Activated T-cell treated with anti-CD3 and anti-CD28 coated beads for 1 hour (primary cell): ENCODE measurements at places on chromosomes 3 and 15.

DNA sequence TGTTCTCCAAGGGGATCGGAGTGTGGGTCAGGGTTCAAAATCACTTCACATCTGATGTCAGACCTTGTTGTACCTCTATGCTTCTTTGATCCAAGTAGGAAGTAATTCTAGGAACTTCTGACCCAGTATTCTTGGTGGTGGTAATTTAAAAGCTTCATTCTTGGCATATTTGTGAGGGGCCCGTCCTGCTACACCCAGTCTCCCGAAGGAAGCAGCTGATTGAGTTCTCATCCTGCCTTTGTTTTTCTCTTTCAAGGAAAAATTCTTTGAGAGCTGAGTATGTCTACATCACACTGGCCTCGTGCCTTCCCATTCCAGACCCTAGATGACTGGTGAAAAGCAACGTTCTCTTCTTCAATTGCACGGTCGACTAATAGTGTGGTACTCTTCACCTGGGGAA lies 234.4 kb upstream of the TPRG1 start:
- DNase-seq, result no peak

GRCh38 chr15:77775837-77776236 lies 143.1 kb upstream of the LINGO1 start:
- DNase-seq, result no peak

DNA sequence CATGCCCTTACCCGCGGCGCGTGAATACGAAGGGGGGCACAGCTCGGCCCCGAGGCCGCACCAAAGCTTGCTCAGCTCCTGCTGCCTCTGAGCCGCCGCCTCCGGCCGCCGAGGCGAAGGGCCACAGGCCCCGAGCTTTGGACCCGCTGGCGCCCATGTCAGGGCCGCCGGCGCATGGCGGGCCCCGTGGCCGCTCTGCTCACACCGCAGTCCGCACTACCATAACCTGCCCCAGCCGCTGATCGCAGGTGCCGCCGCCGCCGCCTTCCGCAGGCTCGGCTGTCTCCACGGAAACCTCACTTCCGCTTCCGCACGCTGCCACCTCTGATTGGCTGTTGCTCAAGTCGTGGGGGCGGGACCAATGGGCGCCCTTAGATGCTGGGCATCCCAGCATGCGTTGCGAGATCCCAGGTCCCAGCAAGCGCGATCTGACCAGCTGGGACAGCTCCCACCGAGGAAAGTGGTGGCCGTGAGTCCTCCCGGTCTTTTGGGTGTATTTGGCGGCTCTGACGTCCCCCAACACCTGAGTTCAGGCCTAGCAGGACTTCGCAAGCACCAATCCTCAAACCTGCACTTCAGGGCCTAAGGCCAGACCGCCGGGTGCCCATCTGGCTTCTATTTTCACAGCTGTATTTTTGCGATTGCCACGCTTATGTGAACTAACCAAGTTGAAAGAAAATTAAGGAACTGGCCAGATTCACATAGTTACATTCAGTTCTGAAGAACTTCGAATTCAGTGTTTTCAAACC lies at the start of gene TUSC2:
Gene TUSC2 (minus strand): TSS at position 281 of the 749 bp plus-strand sequence. CDS start 124 bp downstream, at position 157.
- DNase-seq, result peak; percentile 93

- no peak for DNase-seq
These were observed 164.7 kb downstream of the VGLL3 start for GRCh38 chr3:86826292-86826691.

DNA sequence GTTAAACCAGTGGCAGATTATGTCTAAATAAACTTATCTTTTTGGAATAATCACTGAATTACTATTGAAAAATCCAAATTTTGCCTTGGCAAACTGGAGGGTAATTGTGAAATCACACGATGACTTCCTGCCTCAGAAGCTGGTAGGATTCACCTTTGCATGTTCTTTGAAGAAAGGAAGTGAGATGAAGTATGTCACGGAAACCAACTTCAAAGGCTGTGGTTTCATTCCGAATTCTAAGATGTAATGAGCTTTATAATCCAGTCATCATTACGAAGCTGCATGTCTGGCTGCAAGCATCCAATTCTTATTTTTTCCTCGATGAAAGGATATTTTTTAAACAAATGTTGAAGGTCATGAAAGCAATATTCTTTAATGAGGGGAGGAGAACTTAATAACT lies 15.0 kb upstream of the ZBED2 start:
- no peak for DNase-seq

- DNase-seq, result no peak
These were observed 62.3 kb downstream of the MCTP2 start for GRCh38 chr15:94293411-94294402.

GRCh38 chr15:53458736-53459135 lies 300.7 kb downstream of the WDR72 start:
- DNase-seq, result no peak

DNA sequence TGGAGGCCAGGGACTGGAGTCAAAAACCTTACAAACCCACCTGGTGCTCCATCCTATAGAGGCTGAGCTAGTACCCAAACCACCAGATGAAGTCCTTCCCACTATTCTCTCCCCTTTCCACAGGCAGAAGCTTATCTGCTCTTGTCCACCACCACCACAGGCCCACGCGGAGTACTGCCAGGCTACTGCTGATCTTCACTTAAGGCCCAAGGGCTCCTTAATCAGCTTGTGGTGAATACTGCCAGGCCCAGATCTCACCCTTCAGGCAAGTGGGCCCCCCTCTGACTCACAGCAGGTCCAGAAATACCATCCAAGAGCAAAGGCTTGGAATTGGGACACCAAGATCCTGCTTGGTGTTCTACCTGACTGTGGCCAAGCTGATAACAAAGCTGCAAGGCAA lies 598.1 kb upstream of the CBLB start:
- no peak for DNase-seq

- DNase-seq, result no peak
These were observed 170.8 kb downstream of the IGSF11 start for GRCh38 chr3:118863731-118864322.

DNA sequence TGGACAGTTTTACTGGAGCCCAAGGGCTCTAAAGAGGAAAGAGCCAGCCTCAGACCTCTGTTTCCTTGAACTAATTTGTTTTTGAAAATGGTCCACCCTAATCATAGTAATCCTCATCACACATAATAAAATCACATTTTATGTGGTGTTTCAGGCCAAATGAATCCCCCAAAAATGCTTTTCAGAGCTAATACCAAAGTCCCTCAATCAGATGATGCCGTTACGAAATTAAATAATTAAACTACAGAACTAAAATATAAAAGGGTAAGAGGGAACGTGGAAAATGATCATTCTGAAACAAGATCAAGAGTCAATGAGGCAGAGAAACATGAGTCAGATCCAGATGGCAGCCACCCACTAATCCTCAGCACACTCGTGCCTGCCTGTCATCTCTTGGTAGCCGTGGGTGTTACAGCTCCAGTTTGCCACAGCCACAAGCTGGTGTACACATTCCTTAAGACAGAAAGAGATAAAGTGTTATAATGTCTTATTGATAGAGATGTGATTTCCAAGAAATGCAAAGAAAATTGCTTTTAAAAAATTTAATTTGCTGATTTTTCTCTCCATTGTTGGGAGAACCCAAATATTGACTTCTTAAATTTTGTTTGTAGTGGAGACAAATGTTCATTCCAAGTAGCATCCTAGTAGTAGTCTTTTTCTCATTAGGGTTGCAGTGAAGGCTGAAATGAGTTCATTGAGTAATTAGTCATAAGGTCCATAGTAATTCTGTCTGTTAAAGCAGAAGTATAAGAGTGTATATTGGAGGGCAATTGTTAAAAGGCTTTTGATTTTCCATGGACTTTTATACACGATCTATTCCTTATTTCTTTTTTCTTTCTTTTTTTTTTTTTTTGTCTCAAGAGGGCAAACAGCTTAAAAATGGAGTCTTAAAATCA lies 104.2 kb downstream of the AGBL1 start:
- DNase-seq, result no peak

- DNase-seq, result no peak
These were observed 60.2 kb downstream of the FBLN2 start for GRCh38 chr3:13608969-13609725.

DNA sequence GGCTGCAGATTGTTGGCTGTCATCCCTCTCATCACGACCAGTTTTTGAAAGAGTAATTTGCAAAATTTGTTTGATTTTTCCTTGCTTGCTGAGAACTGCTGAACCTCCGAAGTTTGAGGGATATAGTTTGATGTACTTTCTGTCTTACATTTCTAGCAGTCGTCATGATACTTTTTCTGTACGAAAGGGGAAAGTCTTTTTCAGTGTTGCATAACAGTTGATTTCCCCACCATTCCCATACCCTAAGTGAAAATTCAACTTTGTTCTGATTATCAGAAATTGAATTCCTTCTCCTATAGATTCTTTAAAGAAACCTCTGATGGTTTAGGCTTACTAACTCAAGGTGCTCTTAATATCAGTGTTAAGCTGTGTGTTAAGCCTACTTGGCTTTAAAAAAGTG lies 1.6 kb downstream of the PDE8A start:
- no peak for DNase-seq

DNA sequence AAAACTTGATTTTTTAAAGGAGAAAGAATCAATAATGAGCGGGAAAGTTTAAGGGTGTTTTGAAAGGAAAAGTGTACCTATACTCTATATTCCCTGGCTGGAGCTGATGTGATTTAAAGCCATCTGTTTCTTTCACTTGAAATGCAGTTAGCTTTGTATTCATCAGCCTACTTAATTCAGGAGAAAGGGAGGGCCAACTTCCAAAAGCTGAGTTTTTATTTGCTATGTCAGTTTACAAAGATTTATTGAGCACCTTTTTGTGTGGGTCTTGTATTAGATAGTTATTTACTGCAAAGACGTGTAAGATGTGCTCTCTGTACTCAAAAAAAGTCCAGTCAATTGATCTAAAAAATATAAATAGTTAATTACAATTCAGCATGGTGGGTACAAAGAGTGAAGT lies 176.2 kb upstream of the GOLIM4 start:
- DNase-seq, result no peak

- DNase-seq, result peak; percentile 54
These were observed 12.8 kb downstream of the VILL start for GRCh38 chr3:38003371-38003816.

GRCh38 chr3:177126015-177126773 lies 71.1 kb downstream of the TBL1XR1 start:
- DNase-seq, result no peak

DNA sequence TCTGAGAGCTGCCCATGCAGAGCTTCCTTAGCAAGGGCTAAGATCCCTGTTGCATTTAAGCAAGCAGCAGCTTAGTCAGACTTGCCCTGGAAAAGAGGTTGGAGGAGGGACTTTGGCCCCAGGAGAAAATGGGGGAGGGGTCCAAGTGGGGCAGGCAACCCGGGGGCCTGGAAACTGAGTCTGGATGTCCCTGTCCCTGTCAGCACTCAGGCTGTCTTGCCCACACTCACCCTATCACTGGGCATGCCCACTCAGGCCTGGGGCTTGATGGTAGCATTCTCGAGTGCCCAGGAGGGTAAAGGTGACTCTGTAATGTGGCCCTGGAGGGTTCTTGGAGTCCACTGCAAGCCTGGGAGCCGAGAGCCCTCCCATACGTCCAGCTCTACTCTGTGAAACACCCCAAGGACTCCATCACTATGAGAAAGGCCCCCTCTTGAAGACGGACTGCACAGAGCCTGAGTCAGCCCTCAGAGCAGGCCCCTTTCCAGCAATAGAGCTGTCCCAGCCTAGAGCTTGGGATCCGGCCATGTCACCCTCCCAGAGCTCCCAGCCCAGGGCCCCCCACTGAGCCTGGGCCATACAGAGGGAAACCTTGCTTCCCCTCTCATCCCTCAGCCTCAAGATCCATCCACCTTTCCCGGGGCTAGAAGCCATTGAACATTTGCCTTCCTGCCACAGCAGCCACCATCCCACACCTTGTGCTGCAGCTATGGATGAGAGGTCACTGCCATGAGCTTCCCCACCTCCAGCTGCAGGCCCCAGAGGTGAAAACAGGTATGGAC lies 13.4 kb downstream of the MYL3 start:
- DNase-seq, result no peak

DNA sequence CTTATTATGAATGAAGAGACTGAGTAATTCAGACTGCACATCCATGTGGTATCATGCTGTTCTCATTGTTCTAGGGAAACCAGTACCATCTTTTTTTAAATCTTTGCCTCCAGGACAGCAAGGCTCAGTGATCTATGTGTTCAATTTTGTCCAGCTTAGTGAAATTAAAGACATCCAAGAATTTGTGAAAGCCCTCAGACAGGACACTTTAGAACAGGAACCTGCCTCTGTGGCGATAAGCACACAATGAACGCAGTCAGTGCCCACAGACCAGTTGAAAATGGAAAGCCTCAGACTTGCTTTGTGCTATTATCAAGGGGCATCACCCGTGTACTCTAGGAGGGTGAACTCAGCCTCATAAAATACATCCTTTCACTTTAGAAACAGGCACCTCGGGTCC lies 20.1 kb downstream of the EID1 start:
- DNase-seq, result no peak

DNA sequence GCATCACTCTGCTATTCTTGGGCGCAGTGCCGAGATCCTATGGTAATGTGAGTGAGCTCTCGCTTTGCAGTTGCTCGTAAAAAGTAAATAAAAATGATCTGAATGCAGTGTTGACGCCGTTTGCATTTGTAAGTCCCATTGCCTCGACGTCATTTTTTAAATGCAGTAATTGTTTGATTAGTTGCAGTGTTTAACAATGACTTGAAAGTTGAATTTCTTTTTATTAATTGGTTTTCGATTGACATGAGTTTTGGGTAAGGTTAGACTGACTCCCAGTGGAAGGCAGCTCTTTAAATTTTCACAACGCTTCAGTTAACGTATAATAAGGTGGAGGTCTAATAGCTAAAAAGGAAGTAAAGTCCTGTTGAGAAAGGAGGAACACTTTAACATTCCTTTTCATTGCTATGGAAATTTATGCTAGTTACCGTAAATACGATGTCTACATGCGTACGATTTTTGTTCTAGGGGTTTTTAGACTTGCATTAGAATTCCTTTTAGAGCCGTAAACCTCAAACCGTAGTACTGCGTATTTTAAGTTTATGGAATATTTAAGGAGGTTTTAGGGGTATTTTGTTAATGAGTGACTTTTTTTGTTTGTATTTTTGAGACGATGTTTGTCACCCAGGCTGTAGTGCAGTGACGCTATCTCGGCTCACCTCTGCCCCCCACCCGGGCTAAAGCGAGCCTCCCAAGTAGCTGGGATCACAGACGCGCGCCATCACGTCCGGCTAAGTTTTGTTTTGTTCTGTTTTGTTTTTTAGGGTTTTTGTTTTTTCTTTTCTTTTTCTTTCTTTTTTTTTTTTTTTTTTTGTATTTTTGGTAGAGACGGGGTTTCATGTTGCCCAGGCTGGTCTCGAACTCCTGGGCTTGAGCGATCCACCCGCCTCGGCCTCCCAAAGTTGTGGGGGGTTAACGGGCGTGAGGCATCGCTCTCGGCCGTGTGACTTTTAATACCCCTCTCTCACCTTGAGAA lies 1.4 kb downstream of the MORF4L1 start:
- peak; percentile 23 for DNase-seq

- DNase-seq, result no peak
These were observed 92.9 kb downstream of the NR1D2 start for GRCh38 chr3:24037971-24038370.
